ENCODE measurements at places on chromosomes 2 and 18. TPM values are rescaled to one million over a fixed set of nuclear protein-coding genes. Genes with fewer than 3 reads are reported as not detected.
A peak's percentile ranks its signal among the peaks of the same experiment; 100 is the strongest.

DNA sequence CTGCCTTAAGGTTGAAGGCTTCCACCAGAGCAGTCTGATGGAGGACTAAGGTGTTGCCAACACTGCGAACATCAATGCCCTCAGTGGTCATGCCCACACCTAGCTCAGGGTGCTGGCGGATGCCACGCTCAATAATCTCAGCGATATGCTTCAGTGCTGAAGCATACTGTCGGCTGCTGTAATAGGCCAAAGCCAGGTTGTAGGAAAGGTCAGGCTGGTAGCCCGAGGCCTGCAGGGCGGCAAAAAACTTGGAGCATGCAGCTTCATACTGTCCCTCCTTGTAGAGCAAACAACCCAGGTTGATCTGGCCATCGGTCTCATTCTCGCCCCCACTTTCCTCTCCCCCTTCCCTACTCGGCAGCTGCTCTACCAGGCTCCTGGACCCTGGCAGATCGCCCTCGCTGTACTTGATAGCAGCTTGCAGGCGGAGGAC lies 159.4 kb downstream of the AGPS start:
- DNase-seq = peak; percentile 79

- no peak for DNase-seq
Measured at GRCh38 chr2:29345236-29345635, 230.0 kb downstream of the CLIP4 start.

- DNase-seq = no peak
Measured at GRCh38 chr2:141911485-141912066, 219.2 kb downstream of the LRP1B start.

- DNase-seq = no peak
Measured at GRCh38 chr18:39425172-39425850, 1859.7 kb upstream of the CELF4 start.

GRCh38 chr2:112491946-112492345 lies 10.0 kb downstream of the TTL start:
- DNase-seq = no peak

- DNase-seq = peak; percentile 53
Measured at GRCh38 chr18:78790960-78791359, 188.7 kb upstream of the SALL3 start.

- no peak for DNase-seq
Measured at GRCh38 chr2:23616630-23617029, 231.7 kb downstream of the KLHL29 start.

DNA sequence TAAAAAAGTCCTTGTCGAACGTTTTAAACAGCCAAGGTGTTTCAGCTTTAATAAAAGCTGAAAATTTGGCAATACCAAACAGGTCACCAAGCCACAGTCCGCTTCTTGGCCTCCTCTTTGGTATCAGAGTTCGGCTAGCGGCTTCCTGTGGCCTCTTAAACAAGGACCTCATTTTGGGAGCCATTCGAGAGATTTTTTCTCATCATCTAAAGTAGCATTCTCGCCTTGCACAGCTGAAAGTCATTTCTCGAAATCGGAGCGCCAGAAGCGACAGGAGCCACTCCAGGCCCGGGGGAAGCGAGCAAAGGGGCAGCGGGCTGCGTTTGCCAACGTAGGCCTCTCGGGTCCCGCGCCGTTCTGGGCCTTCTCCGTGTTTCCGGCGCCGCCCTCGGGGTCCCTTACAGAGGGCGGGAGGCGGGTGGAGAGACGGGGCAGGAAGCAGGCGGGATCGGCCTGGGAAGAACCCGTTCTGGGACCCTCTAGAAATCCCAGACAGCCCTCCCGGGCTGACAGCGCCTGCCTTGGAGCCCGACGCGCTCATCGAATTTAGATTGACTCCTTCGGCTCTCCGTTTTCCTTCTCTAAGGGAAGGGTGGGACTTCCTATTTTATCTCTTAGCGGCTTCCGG lies 522 bp upstream of the ZNF407 start:
- DNase-seq = peak; percentile 87

- DNase-seq = no peak
Measured at GRCh38 chr2:138521821-138522220, 20.3 kb downstream of the SPOPL start.

- no peak for DNase-seq
Measured at GRCh38 chr2:25030702-25031101, 11.2 kb upstream of the EFR3B start.

- DNase-seq = no peak
Measured at GRCh38 chr2:20072436-20073158, 21.2 kb upstream of the LAPTM4A start.

- DNase-seq = no peak
Measured at GRCh38 chr2:2902547-2903281, 474.9 kb downstream of the EIPR1 start.

GRCh38 chr18:57970356-57971095 lies 73.5 kb upstream of the NEDD4L start:
- DNase-seq = no peak

GRCh38 chr2:190809876-190810525 lies 70.6 kb upstream of the GLS start:
- no peak for DNase-seq

DNA sequence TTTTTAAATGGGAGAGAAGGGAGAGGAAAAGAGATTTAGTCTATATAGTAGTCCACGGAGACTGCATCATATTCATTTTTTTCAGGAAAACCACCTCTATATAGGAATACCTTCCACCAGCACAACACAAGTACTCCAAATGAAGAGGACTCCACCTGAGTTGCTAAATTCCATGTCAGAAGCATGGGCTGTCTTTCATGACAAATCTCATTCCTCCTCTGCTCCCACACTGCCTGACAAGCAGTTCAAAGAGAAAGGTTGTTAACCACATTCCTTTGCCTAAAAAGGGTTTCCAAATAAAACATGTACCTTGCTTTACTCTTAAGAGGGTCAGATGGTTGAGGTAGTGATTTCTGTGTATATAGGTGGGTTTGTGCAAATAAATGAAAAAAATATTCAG lies 122.0 kb downstream of the TMEFF2 start:
- no peak for DNase-seq

DNA sequence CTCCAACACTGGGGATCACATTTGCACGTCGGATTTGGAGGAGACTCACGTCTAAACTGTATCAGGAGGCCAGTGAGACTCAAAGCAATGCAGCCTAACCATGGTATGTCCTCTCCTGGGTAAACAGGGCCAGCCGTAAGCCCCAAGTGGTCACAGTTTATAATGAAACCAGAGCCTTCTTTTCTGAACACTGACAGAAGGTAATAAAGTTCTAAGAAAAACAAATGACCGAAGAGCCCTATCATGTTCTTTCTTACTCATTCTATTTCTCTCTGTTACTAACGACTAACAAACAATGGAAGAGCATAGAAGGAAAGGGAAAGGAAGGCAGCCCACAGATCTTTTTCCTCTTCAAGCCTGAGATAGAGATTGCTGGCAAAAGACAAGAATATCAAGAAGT lies 796.8 kb upstream of the SOX11 start:
- no peak for DNase-seq

The RNF25 gene
- 18.6 TPM for total RNA-seq

The PLB1 gene
- total RNA-seq = 2.7 TPM

The SEPTIN10 gene
- 58.8 TPM for total RNA-seq

The ARHGAP25 gene
- 7.8 TPM for total RNA-seq

The LYG2 gene
- not detected for total RNA-seq

The ESPNL gene
- total RNA-seq = 0.60 TPM

The AGXT gene
- not detected for total RNA-seq

The KLHL30 gene
- total RNA-seq = 34.4 TPM

The GPR45 gene
- not detected for total RNA-seq

The DCC gene
- not detected for total RNA-seq

The EGR4 gene
- not detected for total RNA-seq

The DNAH6 gene
- 0.47 TPM for total RNA-seq

All from right cardiac atrium (tissue), 5 donors.